Suprapubic skin (tissue), 4 donors: ENCODE measurements at places on chromosomes 2 and 18. TPM values are rescaled to one million over a fixed set of nuclear protein-coding genes. Genes with fewer than 3 reads are reported as not detected.

The PIEZO2 gene
- 2.2 TPM for total RNA-seq

The VSNL1 gene
- total RNA-seq, result 18.8 TPM

The TUBA4B gene
- total RNA-seq, result not detected

The SDC1 gene
- 549 TPM for total RNA-seq

DNA sequence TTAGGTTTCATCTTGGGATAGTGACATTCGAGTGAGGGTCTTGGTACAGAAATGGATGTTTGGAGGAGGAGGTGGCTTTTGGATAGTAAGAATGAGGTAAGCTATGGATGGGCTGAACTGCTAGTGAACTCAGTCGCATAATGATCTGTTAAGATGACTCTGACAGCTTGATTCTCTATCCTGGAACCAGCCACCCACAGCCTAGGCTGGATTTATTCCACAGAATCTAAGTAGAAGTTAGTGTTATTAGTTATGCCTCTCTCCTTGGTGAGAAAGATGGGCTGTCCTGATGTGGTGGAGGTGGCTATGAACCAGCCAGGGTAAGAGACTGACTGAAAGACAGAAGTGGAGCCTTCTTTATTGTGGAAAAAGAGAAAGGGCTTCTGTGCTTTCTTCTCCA, 22.4 kb downstream of the IL36A start:
- H3K27ac ChIP-seq, result no peak overlapping the region
- H3K36me3 ChIP-seq, result no peaks in the 10 kb centered on the region
- H3K4me3 ChIP-seq, result no peak overlapping the region
- H3K27me3 ChIP-seq, result peaks cover 52% of the 10 kb centered on the region

GRCh38 chr18:26960911-26961310, 95.4 kb upstream of the AQP4 start:
- no peak overlapping the region for H3K4me3 ChIP-seq
- no peaks in the 10 kb centered on the region for H3K36me3 ChIP-seq
- no peaks in the 10 kb centered on the region for H3K27me3 ChIP-seq
- no peak overlapping the region for H3K27ac ChIP-seq

GRCh38 chr2:66264354-66264753, 170.6 kb upstream of the MEIS1 start:
- no peaks in the 10 kb centered on the region for H3K27me3 ChIP-seq
- DNase-seq, result no peak
- no peaks in the 10 kb centered on the region for H3K4me1 ChIP-seq
- H3K4me3 ChIP-seq, result no peak overlapping the region
- no peak overlapping the region for H3K27ac ChIP-seq

GRCh38 chr2:205680903-205681302, 1.4 kb upstream of the NRP2 start:
- no peak overlapping the region for H3K27ac ChIP-seq
- H3K4me1 ChIP-seq, result peaks cover 42% of the 10 kb centered on the region
- no peaks in the 10 kb centered on the region for H3K36me3 ChIP-seq
- no peak for DNase-seq
- peaks cover 10% of the 10 kb centered on the region for H3K27me3 ChIP-seq
- no peak overlapping the region for H3K4me3 ChIP-seq

- H3K4me3 ChIP-seq, result no peak overlapping the region
- no peaks in the 10 kb centered on the region for H3K4me1 ChIP-seq
- no peaks in the 10 kb centered on the region for H3K27me3 ChIP-seq
- no peak for DNase-seq
Observed at GRCh38 chr2:167814881-167815718, 432.3 kb downstream of the STK39 start.

DNA sequence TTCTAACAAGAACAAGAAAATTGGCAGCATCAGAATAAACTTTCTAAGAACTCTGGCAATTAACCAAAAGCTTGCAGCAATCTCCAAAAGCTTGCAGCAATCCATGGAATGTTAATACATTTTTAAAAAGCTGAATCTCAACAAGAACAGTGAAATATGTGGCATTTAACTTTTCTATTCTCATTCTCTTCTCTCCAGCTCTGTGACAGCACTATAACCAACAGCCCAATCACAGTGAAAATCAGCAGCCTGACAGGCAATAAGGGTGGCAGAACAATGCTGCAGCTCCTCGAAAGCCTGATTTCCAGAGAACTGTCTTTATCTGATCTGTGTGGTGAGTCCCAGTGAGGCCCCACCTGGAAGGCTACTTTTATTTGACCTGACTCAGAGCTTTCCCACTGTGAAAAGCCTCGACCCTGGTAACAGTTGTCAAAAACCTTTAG, 60.0 kb downstream of the TMEM131 start:
- H3K36me3 ChIP-seq, result no peaks in the 10 kb centered on the region
- no peak overlapping the region for H3K4me3 ChIP-seq
- no peaks in the 10 kb centered on the region for H3K27me3 ChIP-seq
